ENCODE measurements at places on chromosomes 2 and 18.

GRCh38 chr18:35107216-35107615, 66.0 kb downstream of the MAPRE2 start:
- H3K27me3 ChIP-seq: no peaks in the 10 kb centered on the region
- DNase-seq: no peak
- no peaks in the 10 kb centered on the region for H3K36me3 ChIP-seq

GRCh38 chr18:38330573-38330972, 765.0 kb upstream of the CELF4 start:
- no peaks in the 10 kb centered on the region for H3K27me3 ChIP-seq
- no peak overlapping the region for H3K27ac ChIP-seq
- H3K4me3 ChIP-seq: no peak overlapping the region

GRCh38 chr2:188551671-188552070, 260.0 kb downstream of the GULP1 start:
- H3K4me1 ChIP-seq: no peaks in the 10 kb centered on the region
- no peak for DNase-seq
- H3K36me3 ChIP-seq: no peaks in the 10 kb centered on the region
- H3K4me3 ChIP-seq: no peak overlapping the region

DNA sequence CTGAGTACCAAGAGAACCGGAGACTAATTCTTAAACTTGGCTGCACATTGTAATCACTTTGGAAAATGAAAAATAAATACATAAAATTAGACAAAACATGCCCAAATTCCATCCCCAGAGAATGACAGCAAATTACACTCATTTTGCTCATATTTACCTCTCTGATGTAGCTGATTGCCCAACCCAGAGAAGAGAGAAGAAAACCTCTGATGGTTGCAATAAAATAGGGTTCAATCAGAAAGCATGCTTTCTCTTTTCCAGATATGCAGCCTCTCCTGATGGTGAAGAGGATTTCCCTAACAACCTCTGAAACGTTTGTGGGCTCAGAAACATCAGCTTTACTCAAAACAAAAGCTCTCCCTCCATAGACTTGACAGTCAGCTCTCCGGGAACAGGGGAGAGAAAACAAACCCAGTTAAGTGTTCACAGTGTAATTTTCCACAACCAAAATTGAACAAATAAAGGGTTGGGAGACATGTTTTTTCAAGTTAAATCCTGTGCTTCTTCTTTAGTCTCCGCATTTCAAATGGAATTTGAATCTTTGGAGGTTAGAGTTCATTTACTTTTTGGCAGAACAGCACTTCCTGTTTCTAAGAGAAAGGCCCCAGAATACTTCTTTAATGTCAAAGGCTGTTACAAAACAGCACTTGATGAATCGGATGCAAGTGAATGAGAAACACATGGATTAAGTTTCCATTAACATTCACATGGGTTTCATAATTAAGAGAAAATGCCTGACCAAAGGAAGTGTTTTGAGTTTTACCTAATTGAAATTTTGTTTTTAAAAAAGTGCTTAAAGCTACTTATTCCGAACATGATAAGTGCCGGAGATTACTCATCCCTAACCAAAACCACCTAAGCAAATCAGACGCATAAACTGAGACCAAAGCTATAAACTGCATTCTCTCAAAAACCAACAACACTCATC, 570.1 kb upstream of the SYT4 start:
- H3K27ac ChIP-seq: no peak overlapping the region
- H3K4me1 ChIP-seq: no peaks in the 10 kb centered on the region
- no peaks in the 10 kb centered on the region for H3K36me3 ChIP-seq

- H3K27me3 ChIP-seq: no peaks in the 10 kb centered on the region
- no peaks in the 10 kb centered on the region for H3K36me3 ChIP-seq
- H3K4me1 ChIP-seq: peaks cover 2% of the 10 kb centered on the region
- DNase-seq: no peak
Observed at GRCh38 chr2:227460070-227460485, 11.9 kb upstream of the AGFG1 start.

- H3K27ac ChIP-seq: no peak overlapping the region
- H3K4me3 ChIP-seq: no peak overlapping the region
- H3K36me3 ChIP-seq: no peaks in the 10 kb centered on the region
- H3K27me3 ChIP-seq: no peaks in the 10 kb centered on the region
- H3K4me1 ChIP-seq: no peaks in the 10 kb centered on the region
Observed at GRCh38 chr2:45119855-45120254, 110.6 kb upstream of the SIX2 start.

- peaks cover 16% of the 10 kb centered on the region for H3K4me1 ChIP-seq
- H3K27ac ChIP-seq: no peak overlapping the region
- H3K4me3 ChIP-seq: no peak overlapping the region
- DNase-seq: no peak
- no peaks in the 10 kb centered on the region for H3K27me3 ChIP-seq
Observed at GRCh38 chr2:43459446-43460173, 136.2 kb downstream of the THADA start.

- no peak overlapping the region for H3K27ac ChIP-seq
- DNase-seq: no peak
- no peaks in the 10 kb centered on the region for H3K27me3 ChIP-seq
- no peak overlapping the region for H3K4me3 ChIP-seq
- H3K36me3 ChIP-seq: no peaks in the 10 kb centered on the region
Observed at GRCh38 chr18:373780-374179, 105.9 kb upstream of the THOC1 start.

DNA sequence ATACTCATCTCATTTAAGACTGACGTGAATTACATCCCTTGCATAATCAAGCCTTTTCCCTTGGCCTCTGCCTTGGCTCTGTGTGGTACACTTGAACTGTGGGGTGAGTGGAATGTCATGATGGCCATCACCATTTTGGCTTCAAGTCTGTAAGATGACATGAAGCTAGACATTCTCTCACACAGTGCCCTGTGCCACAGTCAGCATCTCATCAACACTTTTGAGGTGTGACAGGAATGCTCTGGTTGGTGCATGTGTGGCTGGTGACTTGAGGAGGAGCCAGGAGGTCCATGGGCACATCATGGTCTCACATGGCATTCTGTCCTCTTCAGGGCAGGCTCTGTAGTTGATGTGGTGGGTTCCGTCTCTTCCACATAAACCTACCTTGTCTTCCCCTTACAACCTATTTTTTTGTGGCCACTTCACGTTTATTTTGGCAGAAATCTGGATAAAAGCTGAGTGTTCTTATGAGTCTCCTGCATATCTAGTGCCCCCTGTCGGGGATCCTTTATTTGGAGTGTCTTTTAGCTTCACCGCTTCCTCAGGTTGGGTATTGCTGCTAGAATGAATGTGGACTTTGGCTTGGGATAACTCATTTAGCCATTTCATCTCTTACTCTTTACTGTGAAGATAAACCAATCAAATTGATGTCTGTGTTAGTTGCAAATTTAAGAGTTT, 28.1 kb downstream of the MAP4K4 start:
- DNase-seq: no peak
- no peaks in the 10 kb centered on the region for H3K36me3 ChIP-seq
- no peak overlapping the region for H3K4me3 ChIP-seq
- H3K27me3 ChIP-seq: no peaks in the 10 kb centered on the region
- H3K4me1 ChIP-seq: no peaks in the 10 kb centered on the region

DNA sequence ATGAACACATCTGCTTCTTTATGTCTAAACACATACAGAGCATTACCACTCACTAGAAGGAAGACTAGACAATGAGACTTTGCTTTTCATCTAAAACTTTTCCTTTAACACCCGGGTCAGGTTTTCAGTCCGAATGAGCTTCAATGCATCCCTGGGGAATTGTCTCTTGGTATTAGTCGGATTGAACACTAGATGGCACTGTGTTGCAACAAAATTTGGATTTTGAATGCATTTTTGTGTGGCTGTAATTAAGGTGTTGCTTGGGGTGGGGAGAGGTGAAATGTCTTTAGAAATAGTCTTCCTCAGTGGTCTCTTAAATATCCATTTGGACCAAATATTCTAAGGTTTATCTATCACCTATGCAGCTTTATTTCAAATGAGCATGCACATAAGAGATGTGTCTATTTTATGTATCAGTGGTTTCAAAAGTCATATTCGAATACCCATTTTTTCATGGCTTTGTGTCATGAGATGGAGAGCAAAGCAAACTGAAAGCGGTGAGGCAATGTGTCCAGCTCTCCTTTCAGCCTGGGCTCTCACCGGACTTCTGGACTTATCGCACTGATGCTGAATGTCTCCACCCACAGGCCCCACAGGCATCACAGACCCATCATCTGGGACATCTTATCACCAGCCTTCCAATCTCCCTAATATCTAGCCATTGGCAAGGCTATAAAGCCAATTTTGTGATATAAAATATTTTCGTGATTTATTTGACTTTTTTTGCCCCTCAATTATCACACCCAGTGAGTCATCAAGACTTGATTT, 510.3 kb downstream of the RNF144A start:
- no peak overlapping the region for H3K4me3 ChIP-seq
- H3K36me3 ChIP-seq: no peaks in the 10 kb centered on the region
- DNase-seq: peak; percentile 9

DNA sequence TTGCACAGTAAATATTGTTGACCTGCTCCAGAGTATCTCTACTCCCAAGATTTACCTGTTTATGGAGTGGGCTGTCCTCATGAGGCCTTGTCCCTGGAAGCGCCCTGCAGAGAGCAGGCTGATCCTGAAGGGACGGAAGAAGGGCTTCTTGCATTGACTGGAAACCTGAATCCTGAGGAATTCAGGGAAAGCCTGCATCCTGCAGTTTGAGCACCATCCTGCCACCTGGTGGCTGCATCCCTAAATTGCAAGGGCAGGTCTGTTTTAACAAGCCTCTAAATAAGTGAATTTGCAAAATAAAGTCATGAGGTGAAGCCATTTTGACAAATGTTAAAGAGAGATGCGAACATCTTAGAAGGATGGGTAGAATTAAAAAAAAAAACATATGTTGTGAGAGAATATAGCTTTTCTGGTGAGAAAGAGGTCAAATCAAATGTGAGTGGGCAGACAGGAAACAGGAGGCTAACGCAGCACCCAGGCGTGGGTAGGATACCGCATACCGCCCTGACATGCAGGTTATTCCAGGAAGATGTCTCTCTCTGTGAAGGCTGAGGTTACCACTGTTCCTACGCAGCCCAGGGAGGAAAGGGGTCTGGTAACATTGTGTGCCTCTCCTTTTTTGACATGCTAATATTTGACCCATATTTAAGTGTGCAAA, 754.9 kb downstream of the RNF144A start:
- H3K4me3 ChIP-seq: no peak overlapping the region
- no peaks in the 10 kb centered on the region for H3K36me3 ChIP-seq
- no peaks in the 10 kb centered on the region for H3K27me3 ChIP-seq

DNA sequence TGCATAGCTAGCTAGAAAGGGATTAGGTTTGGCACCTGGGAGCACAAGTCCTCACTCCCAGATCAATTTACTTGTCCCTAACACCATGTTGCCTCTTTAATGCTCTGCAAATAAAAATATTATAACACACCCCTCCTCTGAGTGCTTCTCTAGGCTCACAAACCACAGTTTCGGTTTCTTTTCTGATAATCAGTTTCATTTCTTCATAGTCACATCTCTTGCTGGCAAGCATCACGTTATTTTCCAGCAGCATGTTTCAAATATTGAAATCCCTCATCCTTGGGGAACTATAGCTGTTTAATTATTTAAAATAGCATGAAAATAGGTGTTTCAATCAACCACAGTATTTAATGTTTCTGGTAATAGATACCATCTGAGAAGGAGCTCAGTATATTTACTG, 13.9 kb upstream of the SMCHD1 start:
- H3K4me1 ChIP-seq: no peaks in the 10 kb centered on the region
- no peaks in the 10 kb centered on the region for H3K27me3 ChIP-seq
- H3K4me3 ChIP-seq: no peak overlapping the region
- no peak overlapping the region for H3K27ac ChIP-seq
- no peak for DNase-seq

DNA sequence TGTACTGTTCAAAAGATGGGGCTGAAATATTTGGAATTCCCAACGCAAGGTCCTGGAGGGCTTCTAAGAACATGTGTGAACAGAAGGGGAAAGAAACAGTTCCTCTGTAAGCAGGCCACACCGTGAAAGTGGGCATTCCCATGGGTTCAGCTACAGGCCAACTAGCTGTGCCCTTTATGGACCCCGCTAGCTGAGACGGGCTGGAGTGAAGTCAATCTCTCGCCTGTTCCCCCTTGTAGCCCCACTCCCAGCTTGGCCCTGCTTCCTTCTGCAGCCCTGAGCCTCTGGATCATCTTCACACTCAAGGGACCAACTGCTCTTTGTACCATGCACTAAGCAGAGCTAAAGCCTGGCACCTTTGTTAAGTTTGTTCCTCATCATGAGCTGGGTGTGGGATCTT, 55.4 kb downstream of the POLR1A start:
- no peak overlapping the region for H3K27ac ChIP-seq
- peaks cover 23% of the 10 kb centered on the region for H3K4me1 ChIP-seq
- no peak for DNase-seq
- no peaks in the 10 kb centered on the region for H3K36me3 ChIP-seq
- H3K4me3 ChIP-seq: no peak overlapping the region
- H3K27me3 ChIP-seq: no peaks in the 10 kb centered on the region

DNA sequence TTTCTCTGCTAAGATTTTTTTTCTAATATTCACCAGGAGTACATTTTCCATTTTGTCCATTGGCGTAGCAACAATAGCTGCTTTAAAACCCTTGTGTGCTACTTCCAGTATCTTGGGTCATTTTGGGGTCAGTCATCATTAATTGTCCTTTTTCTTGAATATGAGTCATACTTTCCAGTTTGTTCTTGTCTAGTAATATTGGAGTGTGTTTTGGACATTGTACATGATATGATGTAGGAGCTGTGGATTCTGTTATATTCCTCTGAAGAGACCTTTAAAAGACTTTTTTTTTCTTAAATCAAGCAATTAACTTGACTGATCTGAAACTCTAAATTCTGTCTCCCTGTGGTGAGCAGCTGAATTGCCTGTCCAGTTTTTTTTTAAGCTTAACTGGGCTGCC, 40.8 kb downstream of the AGPS start:
- peaks cover 4% of the 10 kb centered on the region for H3K4me1 ChIP-seq
- no peaks in the 10 kb centered on the region for H3K27me3 ChIP-seq
- no peak overlapping the region for H3K27ac ChIP-seq
- H3K4me3 ChIP-seq: no peak overlapping the region
- no peaks in the 10 kb centered on the region for H3K36me3 ChIP-seq

GRCh38 chr2:38224821-38225437, 149.0 kb upstream of the CYP1B1 start:
- no peaks in the 10 kb centered on the region for H3K36me3 ChIP-seq
- no peak for DNase-seq
- no peaks in the 10 kb centered on the region for H3K27me3 ChIP-seq
- no peaks in the 10 kb centered on the region for H3K4me1 ChIP-seq

All from pancreas (tissue), 10 donors.